ENCODE measurements at places on chromosomes 13 and 19. TPM values are rescaled to one million over a fixed set of nuclear protein-coding genes. Genes with fewer than 3 reads are reported as not detected.
A peak's percentile ranks its signal among the peaks of the same experiment; 100 is the strongest.

- no peaks in the 10 kb centered on the region for H3K36me3 ChIP-seq
- DNase-seq = no peak
- peak overlapping the region; percentile 57 for H3K27ac ChIP-seq
- no peak overlapping the region for H3K4me3 ChIP-seq
- H3K4me1 ChIP-seq = no peaks in the 10 kb centered on the region
Measured at GRCh38 chr13:40271931-40272775, 394.3 kb downstream of the FOXO1 start.

DNA sequence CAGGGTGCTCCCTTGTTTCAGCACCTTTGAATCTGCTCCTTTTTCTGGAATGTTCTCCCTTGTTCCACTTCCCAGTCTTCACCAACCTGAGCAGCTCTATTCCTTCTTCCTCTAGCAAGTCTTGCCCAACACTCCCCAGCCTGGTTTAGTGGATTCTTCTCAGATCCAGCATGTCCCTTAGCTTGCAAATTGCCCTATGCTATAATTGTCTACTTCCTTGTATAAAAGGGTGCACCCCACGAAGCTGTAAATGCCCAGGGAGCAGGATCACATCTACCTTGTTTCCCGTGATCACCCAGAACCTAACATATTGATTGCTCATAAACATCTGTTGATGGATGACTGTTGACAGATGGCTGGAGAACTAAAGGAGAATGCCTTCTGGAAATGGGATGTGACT is 93.2 kb upstream of the C1QTNF9B start:
- no peak for DNase-seq
- no peaks in the 10 kb centered on the region for H3K36me3 ChIP-seq
- peaks cover 10% of the 10 kb centered on the region for H3K4me1 ChIP-seq
- H3K27ac ChIP-seq = no peak overlapping the region
- H3K4me3 ChIP-seq = no peak overlapping the region

DNA sequence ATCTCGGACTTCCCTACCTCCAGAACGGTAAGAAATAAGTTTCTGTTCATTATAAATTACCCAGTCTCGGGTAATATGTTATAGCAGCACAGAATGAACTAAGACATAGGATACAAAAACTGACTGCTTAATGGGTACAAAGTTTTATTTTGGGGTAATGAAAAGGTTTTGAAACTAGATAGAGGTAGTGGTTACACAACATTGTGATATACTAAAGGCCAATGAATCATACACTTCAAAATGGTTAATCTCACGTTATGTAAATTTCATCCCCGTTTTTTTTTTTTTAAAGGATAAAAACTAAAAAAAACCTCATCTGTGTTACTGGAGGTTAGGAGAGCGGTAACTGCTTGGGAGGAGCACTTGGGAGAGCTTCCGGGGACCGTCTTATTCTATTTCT is 23.5 kb downstream of the AKT2 start:
- H3K4me3 ChIP-seq = no peak overlapping the region
- no peaks in the 10 kb centered on the region for H3K4me1 ChIP-seq
- H3K27me3 ChIP-seq = no peaks in the 10 kb centered on the region
- no peak overlapping the region for H3K27ac ChIP-seq
- DNase-seq = no peak

DNA sequence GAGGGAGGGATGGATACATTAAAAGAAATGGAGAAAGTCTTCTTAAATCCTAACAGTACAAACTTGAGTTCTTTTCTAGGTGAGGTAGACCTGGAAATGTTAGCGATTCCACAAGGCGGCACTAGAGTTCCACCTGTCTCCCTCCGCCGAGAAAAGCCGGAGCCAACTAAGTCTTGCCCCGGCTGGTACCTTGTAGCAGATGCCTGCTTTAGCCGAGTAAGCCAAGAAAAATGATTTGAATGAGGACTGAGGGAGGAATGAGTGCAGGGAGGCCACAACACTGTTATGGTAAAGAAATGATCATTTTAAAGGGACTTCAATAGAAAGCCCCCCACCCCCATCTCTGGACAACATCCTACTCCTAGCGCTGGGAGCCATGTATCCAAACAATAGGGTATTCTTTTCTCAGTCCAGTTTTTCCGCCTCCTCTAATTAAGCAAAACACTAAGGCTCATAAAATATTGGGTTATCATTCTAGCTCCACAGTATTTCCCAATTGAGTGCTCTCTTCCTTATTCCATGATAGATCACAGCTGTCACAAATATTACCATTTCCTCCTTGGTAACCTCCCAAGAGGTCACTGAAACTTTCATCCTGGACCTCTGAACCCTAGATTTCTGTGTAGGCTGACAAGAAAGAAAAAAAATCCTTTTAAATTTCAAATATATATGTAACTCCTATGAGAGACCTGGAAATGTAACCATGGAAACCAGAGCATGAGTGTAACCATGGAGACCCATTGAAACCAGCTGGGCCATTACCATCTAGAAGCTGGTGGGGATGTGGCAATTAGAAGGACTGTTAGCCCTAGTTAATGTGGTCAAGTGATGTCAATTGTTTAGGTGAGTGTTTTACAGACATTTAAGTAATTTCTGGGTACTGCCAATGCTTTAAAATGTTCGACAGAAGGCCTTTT is 58.3 kb downstream of the GPALPP1 start:
- H3K4me1 ChIP-seq = peaks cover 16% of the 10 kb centered on the region
- no peak overlapping the region for H3K27ac ChIP-seq
- no peaks in the 10 kb centered on the region for H3K27me3 ChIP-seq

DNA sequence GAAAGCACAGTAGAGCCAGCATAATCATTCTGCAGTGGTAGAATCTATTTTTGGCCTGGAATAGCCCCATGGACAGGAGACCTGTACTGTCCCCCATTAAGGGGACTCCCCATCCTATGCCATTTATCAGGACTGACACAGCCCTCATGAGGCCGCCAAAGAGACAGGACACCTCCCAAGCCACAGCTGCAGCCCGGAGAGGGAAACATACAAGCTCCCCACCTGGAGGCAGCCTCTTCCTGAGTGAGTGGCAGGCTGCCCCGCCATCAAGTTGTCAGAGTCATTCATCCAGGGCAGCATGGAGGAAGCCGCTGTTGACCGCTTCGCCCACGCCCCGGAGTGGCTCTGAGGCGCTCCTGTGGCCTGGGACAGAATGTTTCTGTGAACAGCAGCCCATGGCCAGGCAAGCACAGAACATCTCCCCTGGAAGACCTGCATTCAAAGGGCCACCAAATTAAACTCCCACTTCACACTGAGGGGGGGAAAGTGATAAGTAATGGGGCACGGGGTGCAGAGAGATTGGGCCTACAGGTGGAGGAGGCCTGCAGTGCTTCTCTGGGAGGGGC is 111.3 kb downstream of the ZDHHC20 start:
- H3K4me1 ChIP-seq = peaks cover 12% of the 10 kb centered on the region
- H3K27ac ChIP-seq = no peak overlapping the region
- H3K27me3 ChIP-seq = no peaks in the 10 kb centered on the region
- no peak overlapping the region for H3K4me3 ChIP-seq
- no peaks in the 10 kb centered on the region for H3K36me3 ChIP-seq
- no peak for DNase-seq

- H3K4me3 ChIP-seq = no peak overlapping the region
- no peaks in the 10 kb centered on the region for H3K27me3 ChIP-seq
- DNase-seq = peak; percentile 88
- H3K4me1 ChIP-seq = peaks cover 65% of the 10 kb centered on the region
- H3K27ac ChIP-seq = no peak overlapping the region
Measured at GRCh38 chr19:8396563-8397203, 6.5 kb downstream of the RAB11B start.

DNA sequence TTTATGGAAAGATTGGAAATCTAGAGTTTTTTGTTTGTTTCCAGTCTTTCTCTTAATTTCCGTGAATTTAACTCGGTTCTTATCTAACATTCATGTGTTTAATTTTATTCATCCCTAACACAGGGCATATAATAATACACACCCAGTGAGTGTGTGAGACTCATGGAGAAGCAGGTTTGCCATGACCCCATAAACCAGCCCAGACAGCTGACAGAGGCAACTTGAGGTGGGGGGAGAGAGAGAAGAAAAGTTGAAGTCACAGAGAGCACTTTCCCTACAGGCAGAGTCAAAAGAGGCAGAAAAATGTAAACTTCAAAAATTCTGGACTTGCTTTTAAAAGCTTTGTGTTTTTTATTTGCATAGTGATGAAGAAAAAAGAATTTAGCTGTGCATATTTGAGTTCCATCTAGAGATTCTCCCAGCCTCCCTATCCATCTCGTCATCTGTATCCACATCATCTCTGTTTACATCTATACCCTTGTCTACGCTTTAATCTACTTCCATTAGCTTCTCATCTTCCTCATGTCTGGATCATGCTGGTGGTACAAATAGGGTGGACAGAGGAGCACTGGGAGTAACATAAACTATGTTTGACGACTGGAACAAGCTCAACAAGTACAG is 60.2 kb downstream of the THSD1 start:
- no peak overlapping the region for H3K4me3 ChIP-seq
- no peaks in the 10 kb centered on the region for H3K4me1 ChIP-seq
- H3K27ac ChIP-seq = no peak overlapping the region
- DNase-seq = no peak

- H3K27ac ChIP-seq = no peak overlapping the region
- H3K4me1 ChIP-seq = no peaks in the 10 kb centered on the region
- no peak overlapping the region for H3K4me3 ChIP-seq
- H3K36me3 ChIP-seq = no peaks in the 10 kb centered on the region
- DNase-seq = no peak
- no peaks in the 10 kb centered on the region for H3K27me3 ChIP-seq
Measured at GRCh38 chr13:102907016-102907756, 61.4 kb downstream of the ERCC5 start.

- H3K4me3 ChIP-seq = no peak overlapping the region
- peak; percentile 42 for DNase-seq
- H3K27ac ChIP-seq = no peak overlapping the region
- no peaks in the 10 kb centered on the region for H3K27me3 ChIP-seq
- H3K36me3 ChIP-seq = no peaks in the 10 kb centered on the region
Measured at GRCh38 chr13:39186205-39186875, 148.1 kb downstream of the NHLRC3 start.

GRCh38 chr19:48480558-48481500 is 11.7 kb downstream of the CYTH2 start:
- H3K27ac ChIP-seq = peak overlapping the region; percentile 72
- H3K4me1 ChIP-seq = peaks cover 23% of the 10 kb centered on the region
- DNase-seq = peak; percentile 38
- H3K27me3 ChIP-seq = peaks cover 4% of the 10 kb centered on the region
- H3K4me3 ChIP-seq = peak overlapping the region; percentile 40

GRCh38 chr13:81636120-81636519 is 1295.2 kb upstream of the SPRY2 start:
- H3K27ac ChIP-seq = no peak overlapping the region
- H3K4me1 ChIP-seq = no peaks in the 10 kb centered on the region
- no peak for DNase-seq
- no peak overlapping the region for H3K4me3 ChIP-seq
- no peaks in the 10 kb centered on the region for H3K27me3 ChIP-seq

GRCh38 chr13:92804346-92804745 is 422.3 kb upstream of the GPC6 start:
- H3K27ac ChIP-seq = no peak overlapping the region
- H3K4me3 ChIP-seq = no peak overlapping the region
- DNase-seq = no peak
- H3K27me3 ChIP-seq = no peaks in the 10 kb centered on the region
- peaks cover 3% of the 10 kb centered on the region for H3K4me1 ChIP-seq

GRCh38 chr13:70108356-70109105 is at the start of gene KLHL1:
Gene KLHL1 (minus strand): TSS chr13:70108452. CDS start chr13:70107699, 753 bp downstream.
- H3K4me3 ChIP-seq = no peak within 1 kb of the TSS
- no peak for DNase-seq
- no peak within 1 kb of the TSS for H3K27ac ChIP-seq
- H3K36me3 ChIP-seq = no peaks in the 10 kb centered on the region
- H3K27me3 ChIP-seq = peaks cover 16% of the 10 kb centered on the region

DNA sequence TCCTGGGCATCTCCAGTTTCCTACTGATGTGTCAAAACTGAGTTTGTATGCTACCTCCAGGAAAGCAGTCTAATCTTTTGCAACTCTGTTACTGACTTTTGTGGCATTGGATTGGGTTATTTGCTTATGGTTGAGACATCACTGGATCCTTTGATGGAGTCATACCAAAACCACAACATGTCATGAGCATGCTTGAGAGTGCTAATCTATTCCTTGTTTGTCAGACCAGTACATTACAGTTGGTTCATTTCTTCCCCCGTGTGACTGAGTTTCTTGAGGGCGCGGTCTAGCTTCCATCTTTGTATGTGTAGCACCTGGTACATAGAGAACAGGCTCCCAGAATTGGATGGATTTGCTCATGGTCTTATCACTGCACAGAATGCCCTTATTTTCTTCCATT is 43.2 kb downstream of the SUGT1 start:
- no peak overlapping the region for H3K27ac ChIP-seq
- no peaks in the 10 kb centered on the region for H3K27me3 ChIP-seq
- DNase-seq = no peak
- H3K4me3 ChIP-seq = no peak overlapping the region
- peaks cover 4% of the 10 kb centered on the region for H3K36me3 ChIP-seq

DNA sequence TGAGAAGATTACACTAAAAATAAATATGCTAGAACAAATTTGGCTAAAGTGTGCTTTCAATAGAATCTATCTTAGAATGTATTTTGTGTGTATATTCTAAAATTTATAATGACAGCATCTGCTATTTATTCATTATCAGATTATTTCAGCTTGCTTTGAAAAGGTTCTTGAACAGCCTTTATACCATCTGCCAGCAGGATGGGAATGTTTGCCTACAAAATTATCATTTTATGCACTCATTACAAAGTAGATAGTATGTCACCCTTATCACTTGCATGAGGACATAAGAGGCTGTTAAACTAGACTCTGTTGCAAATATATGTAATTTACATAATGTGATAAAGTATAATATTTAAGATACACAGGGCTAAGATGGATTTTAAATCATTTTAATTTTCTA is 1286.9 kb upstream of the PCDH20 start:
- no peaks in the 10 kb centered on the region for H3K36me3 ChIP-seq
- H3K4me1 ChIP-seq = no peaks in the 10 kb centered on the region
- no peak overlapping the region for H3K4me3 ChIP-seq
- H3K27me3 ChIP-seq = no peaks in the 10 kb centered on the region
- no peak for DNase-seq

DNA sequence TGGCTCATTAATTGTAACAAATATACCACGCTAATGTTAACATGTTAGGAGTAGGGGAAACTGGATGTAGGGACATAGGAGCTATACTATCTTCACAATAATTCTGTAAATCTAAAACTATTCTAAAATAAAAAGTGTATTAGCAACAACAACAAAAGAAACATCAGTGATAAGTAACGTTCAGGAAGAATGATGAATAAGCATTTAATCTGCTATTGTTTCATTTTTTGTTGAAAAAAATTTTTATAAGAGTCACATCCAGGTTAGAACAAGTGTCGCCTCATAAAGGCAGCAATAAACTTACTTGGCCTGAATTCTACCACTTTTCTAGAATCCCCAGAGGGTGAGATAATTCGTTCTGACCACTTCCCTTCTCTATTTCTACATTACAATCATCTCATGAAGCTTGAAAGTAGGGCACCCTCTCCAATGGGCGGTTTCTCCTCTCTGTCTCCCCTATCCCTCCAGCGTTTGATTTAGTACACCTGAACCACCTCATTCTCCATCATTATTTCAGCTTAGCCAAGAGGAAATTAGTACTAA is 253.1 kb upstream of the IPO5 start:
- H3K27me3 ChIP-seq = no peaks in the 10 kb centered on the region
- no peaks in the 10 kb centered on the region for H3K4me1 ChIP-seq
- H3K36me3 ChIP-seq = no peaks in the 10 kb centered on the region
- no peak for DNase-seq
- no peak overlapping the region for H3K27ac ChIP-seq

TYROBP gene
- 205 TPM for total RNA-seq

FXYD7 gene
- not detected for total RNA-seq

ANGPTL8 gene
- not detected for total RNA-seq

LRRC63 gene
- 0.35 TPM for total RNA-seq

PLK5 gene
- total RNA-seq = not detected

TJP3 gene
- 33.8 TPM for total RNA-seq

EIF3K gene
- total RNA-seq = 184 TPM

FFAR2 gene
- total RNA-seq = 26.6 TPM

IQCN gene
- 5.8 TPM for total RNA-seq

MBD3L5 gene
- not detected for total RNA-seq

ZNF730 gene
- 2.8 TPM for total RNA-seq

ZMYM5 gene
- 10.1 TPM for total RNA-seq

PSG3 gene
- total RNA-seq = not detected
